Activated CD4-positive, alpha-beta T cell treated with anti-CD3 and anti-CD28 coated beads for 4 hours (primary cell): ENCODE measurements at places on chromosomes 6 and 20.

DNA sequence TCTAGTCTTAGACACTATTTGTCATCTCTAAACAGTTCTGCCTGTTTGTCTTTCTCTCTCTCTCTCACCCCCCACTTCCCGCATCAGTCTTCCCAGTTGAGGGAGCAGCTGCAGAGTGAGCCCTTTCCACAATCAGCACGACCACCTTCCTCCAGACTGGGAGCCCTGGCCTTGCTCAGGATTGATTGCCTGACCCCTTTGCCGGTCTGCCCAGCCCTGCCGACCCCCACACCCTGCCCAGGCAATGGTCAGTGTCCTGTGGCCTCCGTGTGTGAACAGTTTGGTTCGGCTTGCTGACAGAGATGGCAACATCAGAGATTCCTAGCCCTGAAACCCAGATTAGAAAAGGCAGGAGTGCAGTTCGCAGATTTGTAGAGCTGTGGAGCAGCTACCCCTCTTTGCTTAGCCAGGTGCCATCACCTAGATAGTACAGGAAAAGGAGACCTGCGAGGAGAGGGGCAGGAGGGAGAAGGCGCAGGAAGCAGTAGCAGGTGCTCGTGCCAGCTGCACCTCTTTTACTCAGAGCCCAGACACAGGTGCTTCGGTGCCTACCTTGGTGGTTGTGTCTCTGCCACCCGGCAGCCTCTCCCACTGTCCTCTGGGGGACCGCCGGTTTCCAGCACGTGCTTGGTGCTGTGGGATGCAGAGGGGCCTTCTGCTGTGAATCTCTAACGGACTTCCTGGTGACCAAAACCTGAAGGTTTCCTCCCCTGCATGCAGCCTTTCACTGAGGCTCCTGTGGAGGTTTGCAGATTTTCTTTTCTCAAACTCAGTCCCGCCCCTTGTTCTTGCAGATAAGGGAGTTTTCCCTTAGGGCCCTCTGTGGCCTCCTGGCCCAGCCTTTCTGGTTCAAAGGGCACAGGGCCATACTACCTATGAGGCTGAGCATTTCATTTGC lies 92.4 kb downstream of the SCML4 start:
- no peak for DNase-seq

- DNase-seq: no peak
Observed at GRCh38 chr6:157123234-157123633, 200.1 kb downstream of the TMEM242 start.

DNA sequence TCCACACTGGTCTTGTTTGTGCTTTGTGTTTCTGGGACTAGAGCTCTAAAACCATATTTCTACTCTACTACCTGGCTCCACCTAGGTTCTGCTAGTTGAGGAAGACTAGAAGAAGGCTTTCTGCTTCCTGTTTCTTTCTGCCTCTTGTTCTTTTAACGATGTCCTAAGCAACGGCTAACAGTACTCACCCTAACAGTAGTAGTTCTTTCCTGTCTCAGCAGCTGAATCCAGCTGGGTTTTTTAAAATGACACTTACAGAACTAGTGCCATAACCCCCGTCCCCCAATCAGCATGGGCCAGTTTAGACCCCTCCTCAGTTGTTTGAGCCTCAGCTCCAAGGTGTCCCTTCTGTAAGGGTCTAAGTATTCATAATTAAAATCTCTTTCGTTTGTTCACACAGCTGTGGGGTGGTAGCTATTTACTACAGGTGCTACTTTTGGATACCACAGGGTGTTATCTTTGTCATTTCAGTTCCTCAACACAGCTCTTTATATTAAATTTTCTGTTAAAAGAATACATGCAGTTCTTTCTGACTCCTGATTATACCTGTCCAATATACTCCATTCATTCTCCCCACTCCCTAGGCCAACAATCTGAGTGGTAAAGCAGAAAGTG lies 790.2 kb downstream of the DHX35 start:
- no peak for DNase-seq

GRCh38 chr20:36919715-36920333 lies 31.7 kb downstream of the SAMHD1 start:
- peak; percentile 59 for DNase-seq

GRCh38 chr6:6890400-6890858 lies 217.3 kb upstream of the RREB1 start:
- no peak for DNase-seq

DNA sequence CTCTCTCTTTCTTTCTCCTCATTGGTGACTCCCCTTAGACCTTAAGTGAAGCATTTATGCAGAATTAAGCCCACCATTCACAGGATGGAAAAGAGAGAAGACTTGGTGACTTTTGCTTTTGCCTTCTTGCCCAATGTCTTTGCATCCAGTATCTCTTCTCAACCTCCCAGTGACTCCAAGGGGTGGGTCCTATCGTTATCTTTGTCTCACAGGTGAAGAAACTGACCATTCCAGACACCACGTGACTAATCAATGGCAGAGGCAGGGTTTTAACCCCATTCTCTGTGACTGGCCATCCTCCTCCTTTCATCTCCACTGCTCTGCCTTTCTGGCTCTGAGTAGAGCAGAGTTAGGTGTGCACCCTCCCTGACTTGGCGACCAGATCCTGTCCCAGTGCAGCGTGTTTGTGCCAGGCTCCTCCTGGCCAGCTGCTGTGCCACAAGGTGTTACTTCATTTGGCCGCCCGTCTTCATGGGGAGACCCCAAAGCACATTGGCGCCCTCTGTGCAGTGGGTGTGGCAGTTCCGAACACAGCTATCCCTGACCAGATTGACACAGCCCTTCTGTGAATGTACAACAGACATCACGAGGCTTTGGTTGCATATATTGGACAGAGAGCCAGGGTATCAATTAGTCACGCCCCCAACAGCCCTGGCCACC lies 501.3 kb downstream of the CD83 start:
- no peak for DNase-seq

- DNase-seq: no peak
Observed at GRCh38 chr20:59154317-59155013, 9.2 kb upstream of the ZNF831 start.

GRCh38 chr20:63980317-63980805 lies 571 bp upstream of the PRPF6 start:
- DNase-seq: peak; percentile 33

DNA sequence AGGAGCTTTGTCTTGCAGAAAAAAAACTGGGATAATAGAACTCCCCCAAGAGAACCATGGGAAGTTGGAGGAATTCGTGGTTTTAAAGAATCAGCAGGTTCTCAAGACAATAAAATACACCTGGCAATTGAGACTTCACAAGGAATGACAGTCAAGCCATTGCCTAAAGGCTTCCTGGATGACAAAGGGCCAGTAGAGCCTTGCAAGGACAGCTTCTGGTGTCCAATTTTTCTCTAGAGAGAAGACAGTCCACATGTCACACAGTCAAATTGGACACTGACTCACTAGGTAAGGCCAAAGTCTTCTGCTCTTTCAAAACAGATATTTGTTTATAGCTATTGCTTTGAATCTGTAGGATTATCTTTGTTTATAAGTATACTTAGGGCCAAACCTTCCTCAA lies 80.3 kb upstream of the BMP5 start:
- no peak for DNase-seq

DNA sequence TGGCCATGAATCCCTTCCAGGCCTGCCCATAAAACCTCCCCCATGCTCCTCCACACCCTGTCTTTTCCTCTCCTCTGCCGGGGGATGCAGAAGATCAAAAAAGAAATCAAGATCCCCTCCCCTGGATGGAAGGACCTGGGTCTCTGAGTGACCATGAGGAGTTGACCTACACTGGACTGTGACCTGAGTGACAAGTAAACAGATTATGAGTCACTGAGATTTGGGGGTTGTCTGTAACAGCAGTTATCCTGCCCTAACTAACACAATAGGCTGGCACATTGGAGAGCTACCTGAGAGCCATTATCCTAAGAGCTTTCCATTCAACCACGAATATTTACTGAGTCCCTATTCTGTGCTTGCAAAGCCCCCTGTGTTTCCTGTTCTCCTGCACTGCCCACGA lies 28.4 kb upstream of the SIRPA start:
- DNase-seq: no peak

GRCh38 chr6:118719351-118720124 lies 68.1 kb upstream of the CEP85L start:
- DNase-seq: no peak

DNA sequence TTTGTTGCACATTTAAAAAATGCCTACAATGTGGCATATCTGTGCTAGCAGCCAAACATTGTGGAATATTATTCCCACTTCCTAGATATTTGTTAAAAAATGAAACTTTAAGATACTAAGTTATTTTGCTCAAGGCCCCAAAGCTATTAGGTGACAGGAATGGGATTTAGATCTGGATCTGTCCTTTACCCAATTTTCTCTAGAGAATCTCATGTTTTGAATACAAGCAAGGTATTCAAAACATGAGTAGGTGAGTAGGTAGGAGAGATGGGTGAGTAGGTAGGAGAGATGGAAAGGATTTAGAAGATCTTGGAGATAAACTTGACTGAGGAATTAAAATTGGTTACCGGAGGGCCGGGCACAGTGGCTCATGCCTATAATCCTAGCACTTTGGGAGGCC lies 61.2 kb upstream of the AKIRIN2 start:
- DNase-seq: no peak

- DNase-seq: no peak
Observed at GRCh38 chr6:16803294-16804200, 42.3 kb upstream of the ATXN1 start.

GRCh38 chr6:149273318-149273717 lies 44.2 kb upstream of the TAB2 start:
- no peak for DNase-seq

- no peak for DNase-seq
Observed at GRCh38 chr6:129731428-129731827, 21.5 kb upstream of the ARHGAP18 start.

GRCh38 chr6:85585741-85586140 lies 7.9 kb downstream of the SNX14 start:
- no peak for DNase-seq

- no peak for DNase-seq
Observed at GRCh38 chr20:21246161-21246560, 57.0 kb upstream of the XRN2 start.

DNA sequence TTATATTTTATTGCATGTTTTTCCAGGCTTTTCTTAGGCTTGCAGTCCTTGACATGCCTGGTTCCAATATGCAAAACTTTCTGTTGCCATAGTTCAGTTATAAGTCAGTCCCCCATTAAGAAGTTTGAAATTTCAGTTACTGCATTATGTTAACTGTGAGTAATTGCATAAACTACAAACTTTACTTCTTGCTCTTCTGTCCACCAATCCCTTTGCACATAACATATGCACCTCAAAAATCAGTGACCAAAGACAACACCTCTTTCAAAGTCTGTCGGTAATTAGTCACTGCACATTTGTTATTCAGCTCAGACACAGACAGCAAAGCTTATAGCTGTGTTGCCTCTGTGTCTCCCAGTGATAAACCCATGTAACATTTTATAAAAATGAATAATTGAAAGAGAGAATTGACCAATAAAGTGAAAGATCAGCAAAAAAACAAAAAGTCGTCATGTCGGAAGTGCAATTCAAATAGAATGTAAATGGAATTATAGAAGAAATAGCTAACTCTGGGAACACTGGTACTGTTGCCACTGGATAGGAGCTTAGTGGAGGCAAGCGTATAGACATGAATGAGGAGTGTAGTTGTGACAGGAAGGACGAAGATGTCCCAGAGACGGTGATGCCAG lies 50.3 kb upstream of the BTBD3 start:
- DNase-seq: no peak

GRCh38 chr6:11632231-11632630 lies 94.7 kb downstream of the TMEM170B start:
- DNase-seq: no peak

- no peak for DNase-seq
Observed at GRCh38 chr20:38200646-38201045, 35.6 kb upstream of the TGM2 start.

- DNase-seq: no peak
Observed at GRCh38 chr20:40452758-40453157, 236.3 kb downstream of the MAFB start.

DNA sequence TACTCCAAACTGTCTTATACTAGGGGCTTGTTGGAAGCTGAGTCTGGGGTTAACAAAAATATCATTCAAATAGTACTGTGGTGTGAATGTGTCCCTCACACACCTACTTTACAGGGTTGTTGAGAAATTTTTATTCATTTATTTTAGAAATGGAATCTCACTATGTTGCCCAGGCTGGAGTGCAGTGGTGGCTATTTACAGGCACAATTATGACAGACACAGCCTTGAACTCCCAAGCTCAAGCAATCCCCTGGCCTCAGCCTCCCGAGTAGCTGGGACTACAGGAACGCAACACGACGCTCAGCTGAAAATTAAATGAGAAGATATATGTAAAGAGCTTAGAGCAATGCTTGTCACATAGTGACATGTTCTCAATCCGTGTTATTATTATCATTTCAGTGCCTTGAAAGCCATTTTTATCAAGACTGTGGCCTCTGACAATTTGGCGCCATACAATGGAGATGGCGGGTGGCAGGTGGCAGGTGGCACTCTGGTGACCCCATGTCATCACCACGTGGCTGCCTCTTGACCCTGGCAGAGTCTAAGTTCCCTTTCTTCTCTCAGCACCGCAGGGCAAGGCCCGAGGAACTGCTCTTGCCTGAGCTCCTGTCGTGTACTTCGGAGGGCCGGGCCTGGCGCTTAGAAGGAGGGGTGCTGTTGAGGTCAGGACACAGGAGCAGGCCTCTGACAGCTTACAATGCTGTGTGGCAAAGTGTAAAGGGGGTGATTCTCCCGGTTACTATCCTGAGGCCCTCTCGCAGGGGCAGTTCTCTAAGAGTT lies 64.5 kb downstream of the STX11 start:
- no peak for DNase-seq

DNA sequence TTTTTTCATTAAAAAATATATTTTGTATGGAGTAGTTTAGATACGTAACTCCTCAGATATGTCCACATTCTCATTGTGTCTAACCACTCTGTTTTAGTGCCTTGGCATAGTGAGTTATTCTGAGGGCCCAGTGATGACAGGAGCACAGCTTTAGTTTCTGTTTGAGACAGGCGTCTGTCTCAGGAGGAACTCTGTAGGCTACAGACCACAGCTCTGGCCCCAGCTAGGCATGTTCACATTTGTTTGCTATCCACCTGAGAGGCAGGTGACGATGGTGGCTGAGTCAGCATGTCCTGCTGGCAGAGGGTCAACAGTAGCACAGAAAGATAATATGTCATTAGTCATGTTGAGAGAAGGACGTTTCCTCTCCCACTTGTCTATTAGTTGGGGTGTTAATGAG lies 16.3 kb downstream of the LRRC1 start:
- no peak for DNase-seq

DNA sequence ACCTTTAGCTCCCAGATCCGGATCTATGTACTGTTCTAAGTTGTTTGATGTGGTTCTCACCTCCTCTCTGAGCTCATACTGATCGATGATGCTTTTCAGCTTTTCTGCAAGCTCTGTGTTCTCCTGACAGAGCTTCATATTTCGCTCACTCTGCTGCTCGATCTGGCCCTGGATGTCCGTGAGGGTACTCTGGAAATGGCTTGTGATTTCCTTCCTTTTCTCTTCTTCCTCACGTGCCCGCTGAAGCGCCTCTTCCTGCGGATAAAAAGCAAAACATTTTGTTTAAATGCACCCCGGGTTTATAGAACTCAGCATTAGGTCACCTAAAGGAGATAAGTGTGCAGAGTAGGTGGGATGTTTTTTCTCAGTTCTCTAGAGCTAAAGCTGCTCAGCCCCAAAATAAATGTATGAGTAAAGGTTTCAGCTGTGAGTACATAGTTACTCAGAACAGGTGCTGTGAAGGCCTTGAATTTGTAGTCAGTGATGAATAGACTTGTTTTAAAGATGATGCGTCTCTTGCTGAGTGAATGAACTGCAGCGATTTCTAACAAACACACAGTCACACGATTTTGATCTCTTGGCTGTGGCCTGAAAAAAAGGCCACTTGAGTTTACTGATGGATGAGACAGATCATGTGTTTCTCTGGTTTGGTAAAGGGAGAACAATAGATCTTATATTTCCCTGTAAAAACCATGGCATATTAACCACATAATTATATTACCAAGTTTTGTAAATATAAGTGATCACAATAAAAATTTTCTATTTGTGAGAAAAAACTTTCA lies 29.1 kb downstream of the TXLNB start:
- DNase-seq: peak; percentile 15
